ENCODE measurements at places on chromosomes 12 and 14. TPM values are rescaled to one million over a fixed set of nuclear protein-coding genes. Genes with fewer than 3 reads are reported as not detected.

Gene BATF
- 0.65 TPM for total RNA-seq

Gene BICDL1
- total RNA-seq = not detected

Gene PIANP
- 0.11 TPM for total RNA-seq

Gene CCDC197
- not detected for total RNA-seq

Gene SLC6A12
- not detected for total RNA-seq

Gene CEBPE
- 0.13 TPM for total RNA-seq

Gene SLC6A15
- total RNA-seq = 0.11 TPM

Gene SLC22A17
- total RNA-seq = 18.3 TPM

Gene PTHLH
- total RNA-seq = 0.26 TPM

Gene CAPS2
- total RNA-seq = 7.8 TPM

Gene SLC6A13
- not detected for total RNA-seq

Gene AKAP3
- 4.0 TPM for total RNA-seq

Gene SMIM41
- 0.39 TPM for total RNA-seq

Gene WSCD2
- total RNA-seq = 0.54 TPM

Gene ASCL1
- total RNA-seq = not detected

Gene HOMEZ
- 7.8 TPM for total RNA-seq

Gene TSHR
- under 0.01 TPM for total RNA-seq

Gene LMNTD1
- total RNA-seq = 0.52 TPM

Gene ACOT6
- not detected for total RNA-seq

Gene ATP2A2
- 158 TPM for total RNA-seq

Gene AREL1
- 25.9 TPM for total RNA-seq

Gene PPP1R1A
- not detected for total RNA-seq

Gene SIX4
- 42.6 TPM for total RNA-seq

Gene SLC24A4
- under 0.01 TPM for total RNA-seq

Gene CLEC4E
- total RNA-seq = not detected

Gene LRRC10
- total RNA-seq = not detected

Gene PARPBP
- 11.1 TPM for total RNA-seq

Gene ARID4A
- total RNA-seq = 15.8 TPM

Gene KLHL33
- total RNA-seq = 0.13 TPM

Gene ART4
- total RNA-seq = 0.11 TPM

Measured in articular chondrocyte of knee joint (primary cell).